ENCODE measurements at places on chromosomes 5 and 9.

DNA sequence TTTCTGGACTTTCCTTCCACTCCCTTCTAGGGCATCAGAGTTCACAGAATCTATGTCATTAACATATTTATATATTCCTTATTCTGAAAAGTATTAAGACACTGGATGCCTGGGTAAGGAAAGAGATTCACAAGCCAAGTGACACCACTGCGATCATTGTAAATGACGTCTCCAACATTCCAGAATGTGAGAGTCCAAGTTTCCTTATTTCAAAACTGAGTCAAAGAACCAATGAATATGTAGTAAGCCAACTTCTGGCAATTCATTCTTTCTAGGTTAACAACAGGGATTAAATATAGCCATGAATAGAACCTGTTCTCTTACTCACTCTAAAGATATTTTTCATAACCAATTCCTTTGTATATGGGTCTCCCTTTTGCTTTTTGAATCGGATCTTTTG lies 18.1 kb downstream of the RAI14 start:
- no peak for DNase-seq

DNA sequence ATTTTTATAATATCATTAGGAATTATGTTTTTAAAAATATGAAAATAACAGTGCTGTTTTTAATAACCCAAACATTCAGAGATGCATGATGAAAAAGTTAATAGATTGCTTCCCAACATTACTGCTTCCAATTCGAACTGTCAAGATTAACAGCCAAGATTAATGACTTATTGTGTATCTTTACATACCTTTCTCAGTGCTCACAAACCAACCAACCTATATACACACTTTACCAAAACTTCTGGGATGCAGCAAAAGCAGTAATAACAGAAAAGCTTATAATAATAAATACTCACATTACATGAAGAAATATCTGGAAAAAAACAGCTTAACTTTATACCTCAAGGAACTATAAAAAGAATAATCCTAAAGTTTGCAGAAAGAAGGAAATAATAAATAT lies 82.1 kb downstream of the TMEM232 start:
- DNase-seq: no peak

DNA sequence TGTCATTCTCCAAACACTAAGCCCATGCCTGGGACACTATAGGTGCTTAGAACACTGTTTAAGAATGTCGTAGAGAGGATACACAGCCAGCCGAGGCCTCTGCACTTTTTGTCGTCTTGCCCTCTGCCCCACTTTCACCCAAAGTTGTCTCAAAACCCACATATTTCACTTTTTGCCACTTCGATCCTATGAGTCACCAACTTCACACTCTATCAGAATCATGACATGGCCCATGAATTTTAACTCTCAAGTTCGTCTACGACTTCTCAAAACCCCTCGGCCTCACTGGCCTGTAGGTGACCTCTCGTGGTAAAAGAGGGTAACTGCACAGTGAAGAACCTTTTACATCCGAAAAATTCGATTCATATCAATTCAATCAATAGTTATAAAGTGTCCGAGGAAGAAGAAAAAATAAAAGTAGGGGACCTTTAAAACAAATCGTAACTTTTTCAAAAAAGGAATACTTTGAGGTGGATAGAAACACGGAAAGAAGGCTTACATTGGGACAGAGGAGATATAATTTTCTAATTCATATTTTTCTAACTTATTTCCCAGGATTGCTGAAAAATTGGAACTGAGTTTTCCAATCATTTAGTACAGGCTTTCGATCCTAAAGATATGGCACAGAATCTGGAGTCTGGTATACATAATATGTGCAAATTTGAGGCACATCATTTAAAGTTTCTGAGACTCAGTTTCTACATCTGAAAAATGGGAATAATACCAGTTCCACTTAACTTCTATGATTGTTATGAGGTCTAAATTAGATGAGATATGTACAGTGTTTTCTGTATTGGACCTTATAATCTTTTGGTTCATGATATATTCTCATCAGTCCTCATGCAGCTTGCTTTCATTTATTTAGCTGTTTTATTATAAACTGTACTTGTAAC lies 122.6 kb downstream of the APBA1 start:
- peak; percentile 50 for DNase-seq

DNA sequence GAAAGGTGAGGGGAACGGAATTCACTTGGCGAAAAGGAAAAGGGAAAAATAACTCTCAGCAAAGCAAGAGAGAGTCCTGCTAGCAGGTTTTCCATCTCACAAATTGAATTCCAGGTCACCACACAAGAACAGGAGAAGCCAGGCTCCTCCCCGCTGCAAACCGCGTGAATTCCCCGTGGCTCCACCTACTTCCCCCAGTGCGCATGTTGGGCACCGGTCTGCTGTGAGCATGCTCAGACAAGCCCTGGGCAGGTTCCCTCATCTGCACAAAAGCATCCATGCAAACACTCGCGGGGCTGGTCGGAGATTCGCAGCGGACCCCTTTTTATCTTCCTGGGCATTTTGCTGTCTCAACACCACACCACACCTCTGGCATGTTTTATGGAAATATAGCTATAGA lies 58.5 kb upstream of the S1PR3 start:
- DNase-seq: no peak

DNA sequence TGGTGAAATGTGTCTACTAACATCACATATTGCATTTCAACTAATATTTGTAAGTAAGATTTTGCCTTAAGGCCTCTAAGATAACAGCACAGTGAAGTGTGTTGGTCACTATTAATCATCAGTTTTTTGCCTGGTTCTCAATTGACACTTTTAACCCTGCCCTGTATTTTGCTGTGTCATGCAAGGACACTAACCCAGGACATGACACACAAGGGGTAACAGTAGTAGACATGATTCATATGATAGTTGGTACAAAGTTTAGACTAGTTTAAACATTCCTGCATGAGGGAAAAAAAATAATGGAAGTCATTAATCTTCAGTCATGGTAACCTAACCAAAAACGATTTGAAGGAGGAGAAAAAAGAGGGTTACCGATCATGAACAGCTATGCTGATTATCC lies 207.0 kb downstream of the DEPDC1B start:
- no peak for DNase-seq

GRCh38 chr5:109196087-109196822 lies 213.5 kb downstream of the PJA2 start:
- DNase-seq: no peak

DNA sequence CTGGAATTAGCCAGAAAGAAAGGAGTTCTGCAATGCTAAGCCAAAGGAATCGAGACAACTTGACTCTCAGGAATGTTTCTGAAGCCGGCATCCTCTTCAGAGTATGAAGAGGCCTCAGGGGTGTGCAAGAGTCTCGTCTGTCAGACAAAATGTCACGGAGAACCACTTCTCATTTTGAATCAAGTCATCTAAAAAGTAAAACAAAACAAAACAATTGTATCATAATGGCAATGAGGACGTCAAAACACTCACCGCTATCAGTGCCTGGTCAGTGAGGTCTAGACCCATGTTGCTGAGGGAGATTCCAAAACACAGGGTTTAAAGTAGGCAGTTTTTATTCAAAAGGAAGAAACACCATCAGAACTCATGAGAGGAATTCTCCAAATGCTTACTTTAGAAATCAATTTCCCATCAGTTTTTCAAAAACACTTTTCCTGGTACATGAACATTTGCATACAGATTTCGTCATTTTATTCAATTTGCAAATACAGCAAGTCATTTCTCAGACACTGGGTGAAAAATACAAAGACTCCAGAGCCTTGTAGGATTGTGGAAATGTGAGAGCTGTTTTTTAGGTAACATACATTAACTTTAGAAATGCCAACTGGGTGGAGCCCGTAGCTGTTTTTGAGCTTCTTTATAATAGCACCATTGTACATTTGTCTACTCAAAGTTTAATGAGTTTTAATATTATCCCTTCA lies 89.5 kb upstream of the MAP3K1 start:
- no peak for DNase-seq

- DNase-seq: no peak
Measured at GRCh38 chr5:113989913-113990305, 372.0 kb upstream of the KCNN2 start.

- no peak for DNase-seq
Measured at GRCh38 chr9:84789463-84789830, 119.9 kb downstream of the NTRK2 start.

- DNase-seq: no peak
Measured at GRCh38 chr9:76020652-76021051, 130.2 kb downstream of the PCSK5 start.

GRCh38 chr5:139363937-139364336 lies 19.2 kb downstream of the SLC23A1 start:
- DNase-seq: no peak

GRCh38 chr5:88144219-88145001 lies 124.2 kb downstream of the TMEM161B start:
- no peak for DNase-seq

DNA sequence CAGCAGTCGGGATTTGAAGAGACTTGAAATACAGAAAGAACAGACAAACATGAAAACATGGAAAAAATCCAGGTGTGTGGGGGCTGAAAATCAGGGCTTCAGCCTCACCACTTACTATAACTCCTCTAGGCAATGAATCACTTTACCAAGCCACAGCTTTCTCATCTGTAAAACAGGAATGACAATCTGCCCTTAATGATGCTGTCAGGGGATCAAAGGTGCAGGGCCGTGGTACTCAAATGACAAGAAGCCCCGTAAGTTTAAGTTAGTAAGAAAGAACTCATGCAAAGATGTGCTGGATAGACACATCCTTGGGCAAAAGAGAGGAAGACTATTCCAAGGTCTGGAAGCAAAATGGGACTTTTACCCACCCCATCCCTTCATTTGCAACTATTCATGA lies 34.7 kb downstream of the FBXW2 start:
- DNase-seq: no peak

DNA sequence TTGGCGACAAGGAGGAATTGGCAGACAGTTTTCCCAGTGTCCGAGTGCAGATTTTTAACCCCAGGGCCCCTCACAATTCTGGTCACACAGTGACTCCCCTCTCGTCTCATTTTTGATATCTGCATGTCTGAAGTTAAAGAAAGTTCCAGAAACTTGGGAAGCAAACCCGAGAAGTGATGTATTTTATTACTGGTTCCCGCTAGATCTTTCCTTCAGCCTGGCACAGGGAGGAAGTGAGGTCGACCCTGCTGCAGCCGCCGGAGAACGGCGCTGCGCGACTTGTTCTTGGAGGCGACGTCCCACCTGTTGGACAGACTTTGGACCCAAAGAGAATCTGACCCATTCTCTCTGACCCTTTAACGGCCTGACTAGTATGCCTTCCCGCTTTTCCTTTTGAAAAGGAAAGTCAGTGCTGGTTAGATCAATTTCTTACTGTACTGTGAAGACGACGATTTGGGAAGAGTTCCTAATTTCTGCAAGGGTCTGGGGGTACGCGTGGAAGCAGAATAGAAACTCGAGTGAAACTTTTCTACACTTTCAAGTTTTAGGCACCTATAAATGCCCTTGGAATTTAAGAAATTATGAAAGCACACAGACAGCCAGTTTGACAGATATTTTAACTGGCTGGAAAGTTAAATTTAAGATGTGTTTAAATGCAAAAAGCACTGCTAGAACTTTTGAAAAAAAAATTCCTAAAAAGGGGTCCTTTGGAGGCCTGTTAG lies 744 bp downstream of the OTULIN start:
- DNase-seq: peak; percentile 35

- DNase-seq: no peak
Measured at GRCh38 chr5:87022415-87022814, 245.3 kb upstream of the RASA1 start.

- no peak for DNase-seq
Measured at GRCh38 chr5:132102101-132102701, 28.6 kb downstream of the CSF2 start.

DNA sequence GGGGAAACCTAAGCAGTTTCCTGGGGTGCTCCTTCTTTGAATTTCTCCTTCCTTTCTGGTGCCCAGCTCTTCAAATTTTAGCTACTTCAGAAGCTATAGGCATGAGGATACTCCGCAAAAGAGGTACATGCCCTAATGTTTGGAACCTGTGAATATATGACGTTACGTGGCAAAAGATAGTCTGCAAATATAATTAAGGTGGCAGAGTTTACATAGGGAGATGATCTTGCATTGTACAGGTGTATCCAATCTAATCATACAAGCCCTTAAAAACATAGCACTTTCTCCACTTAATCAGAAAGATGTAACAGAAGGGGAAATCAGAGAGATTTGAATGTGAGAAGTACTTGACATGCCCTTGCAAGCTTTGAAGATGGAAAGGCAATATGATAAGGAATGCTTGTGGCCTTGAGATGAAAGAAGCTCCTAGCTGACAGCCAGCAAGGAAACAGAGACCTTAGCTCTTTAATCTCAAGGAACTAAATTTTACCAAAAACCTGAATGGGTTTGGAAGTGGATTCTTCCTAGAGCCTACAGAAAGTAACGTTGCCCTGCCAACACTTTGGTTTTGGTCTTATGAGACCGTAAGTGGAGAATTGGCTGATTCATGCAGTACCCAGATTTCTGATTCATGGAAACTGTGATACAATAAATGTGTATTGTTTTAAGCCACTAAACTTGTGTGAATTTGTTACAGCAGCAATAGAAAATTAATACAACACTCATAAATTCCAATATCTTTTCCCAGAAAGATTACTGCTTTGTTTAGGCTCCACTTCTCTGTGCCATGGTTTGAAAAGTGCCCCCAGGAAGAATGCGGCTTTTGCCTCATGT lies 268.4 kb downstream of the FAM170A start:
- no peak for DNase-seq

DNA sequence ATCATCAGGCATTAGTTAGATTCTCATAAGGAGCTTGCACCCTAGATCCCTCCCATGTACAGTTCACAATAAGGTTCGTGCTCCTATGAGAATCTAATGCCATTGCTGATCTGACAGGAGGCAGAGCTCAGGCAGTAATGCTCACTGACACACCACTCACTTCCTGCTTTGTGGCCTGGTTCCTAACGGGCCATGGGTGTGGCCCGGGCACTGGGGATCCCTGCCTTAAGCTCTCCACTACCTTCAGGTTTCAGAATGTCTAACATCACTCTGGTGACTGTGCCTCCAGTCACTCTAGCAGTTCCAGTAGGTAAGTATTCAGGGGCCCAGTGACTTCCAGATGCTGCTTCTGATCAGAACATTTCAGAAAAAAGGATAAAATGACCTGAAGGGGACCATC lies 152.4 kb downstream of the LRRC70 start:
- peak; percentile 10 for DNase-seq

- DNase-seq: no peak
Measured at GRCh38 chr9:2340046-2340760, 281.4 kb upstream of the VLDLR start.

DNA sequence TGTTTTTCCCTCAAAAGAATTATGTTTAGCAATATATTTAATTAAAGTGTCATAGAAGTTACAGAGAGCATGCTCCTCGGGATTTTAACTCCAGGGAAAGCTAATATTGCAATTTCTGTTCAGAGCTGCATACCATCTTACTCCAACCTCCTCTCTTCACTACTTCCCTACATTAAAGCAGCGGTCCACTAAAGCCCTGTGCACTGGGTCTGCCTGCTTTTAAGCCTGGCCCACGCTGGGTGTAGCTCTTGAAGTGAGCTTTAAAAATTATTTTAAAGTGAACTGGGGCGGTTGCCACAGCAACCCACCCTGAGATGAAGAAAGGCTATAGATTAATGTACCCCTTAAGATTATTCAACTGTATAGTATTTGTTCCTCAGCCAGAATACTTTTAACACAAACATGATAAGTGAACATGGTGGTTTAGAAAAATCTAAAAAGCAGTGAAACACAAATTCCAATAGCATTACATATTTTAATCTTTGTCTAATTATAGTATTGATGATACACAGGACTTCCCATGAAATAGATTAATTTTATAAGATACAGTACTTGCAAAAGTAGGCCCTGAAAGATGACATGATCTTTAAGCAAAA lies 3.9 kb upstream of the MEF2C start:
- DNase-seq: no peak

GRCh38 chr9:84294241-84294950 lies 46.2 kb downstream of the SLC28A3 start:
- no peak for DNase-seq

- no peak for DNase-seq
Measured at GRCh38 chr9:117772960-117773359, 68.8 kb downstream of the TLR4 start.
